ENCODE measurements at places on chromosomes 16 and 17. TPM values are rescaled to one million over a fixed set of nuclear protein-coding genes. Genes with fewer than 3 reads are reported as not detected.

The IL34 gene
- 14.3 TPM for total RNA-seq

- H3K27ac ChIP-seq, result no peak overlapping the region
- H3K27me3 ChIP-seq, result no peaks in the 10 kb centered on the region
- no peak for DNase-seq
- H3K4me1 ChIP-seq, result peaks cover 2% of the 10 kb centered on the region
- H3K4me3 ChIP-seq, result no peak overlapping the region
- H3K36me3 ChIP-seq, result no peaks in the 10 kb centered on the region
Observed at GRCh38 chr17:71855010-71855409, 265.8 kb upstream of the SOX9 start.

DNA sequence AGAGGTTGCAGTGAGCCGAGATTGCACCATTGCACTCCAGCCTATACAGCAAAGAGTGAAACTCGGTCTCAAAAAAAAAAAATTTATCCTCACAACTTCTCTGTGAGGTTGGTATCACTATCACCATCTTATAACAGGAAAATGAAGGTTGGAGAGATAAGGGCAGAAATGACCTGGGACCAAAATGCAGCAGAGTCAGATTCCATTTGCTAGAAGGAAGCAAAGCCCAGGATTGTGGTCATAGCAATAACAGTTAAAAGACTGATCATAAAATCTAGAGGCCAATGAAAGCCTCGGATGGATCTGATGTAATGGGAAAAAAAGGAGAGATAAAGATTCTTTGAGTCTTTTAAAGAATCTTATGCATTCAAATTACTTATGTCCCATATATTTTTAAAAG lies 69.6 kb upstream of the TEKT1 start:
- H3K27me3 ChIP-seq, result peaks cover 20% of the 10 kb centered on the region
- DNase-seq, result no peak
- H3K27ac ChIP-seq, result no peak overlapping the region
- H3K36me3 ChIP-seq, result no peaks in the 10 kb centered on the region
- no peak overlapping the region for H3K4me3 ChIP-seq
- H3K4me1 ChIP-seq, result no peaks in the 10 kb centered on the region

- H3K36me3 ChIP-seq, result peaks cover 5% of the 10 kb centered on the region
- DNase-seq, result no peak
- H3K4me1 ChIP-seq, result peaks cover 28% of the 10 kb centered on the region
- H3K27me3 ChIP-seq, result no peaks in the 10 kb centered on the region
- H3K27ac ChIP-seq, result peak overlapping the region; percentile 80
Observed at GRCh38 chr17:59804901-59805465, 87.8 kb downstream of the TUBD1 start.

DNA sequence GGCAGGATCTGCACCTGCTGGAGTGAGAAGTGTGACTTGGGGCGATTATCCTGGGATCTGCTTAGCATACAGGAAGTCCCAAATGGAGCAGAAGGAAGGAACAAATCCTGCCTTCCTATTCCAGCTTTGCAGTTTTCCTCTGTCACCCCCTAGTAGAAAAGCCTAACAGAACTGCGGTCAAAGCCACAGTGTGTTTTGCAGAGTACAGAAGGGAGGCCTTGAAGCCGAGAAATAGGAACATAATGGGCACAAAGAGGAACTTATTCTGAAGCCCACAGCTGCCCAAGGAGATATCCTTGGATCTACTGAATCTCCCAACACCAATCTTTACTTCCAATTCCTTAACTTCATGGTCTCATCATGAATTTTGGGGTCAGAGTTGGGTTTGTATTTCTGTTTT lies 8.5 kb downstream of the KRTAP1-5 start:
- no peak overlapping the region for H3K4me3 ChIP-seq
- H3K27me3 ChIP-seq, result no peaks in the 10 kb centered on the region

GRCh38 chr17:70658317-70658716 lies 489.0 kb downstream of the KCNJ2 start:
- no peaks in the 10 kb centered on the region for H3K36me3 ChIP-seq
- no peak for DNase-seq
- no peak overlapping the region for H3K4me3 ChIP-seq
- H3K4me1 ChIP-seq, result no peaks in the 10 kb centered on the region

GRCh38 chr17:41907185-41907556 lies 11.6 kb downstream of the ACLY start:
- no peak overlapping the region for H3K4me3 ChIP-seq
- peaks cover 39% of the 10 kb centered on the region for H3K36me3 ChIP-seq
- peaks cover 8% of the 10 kb centered on the region for H3K4me1 ChIP-seq
- peak overlapping the region; percentile 34 for H3K27ac ChIP-seq

DNA sequence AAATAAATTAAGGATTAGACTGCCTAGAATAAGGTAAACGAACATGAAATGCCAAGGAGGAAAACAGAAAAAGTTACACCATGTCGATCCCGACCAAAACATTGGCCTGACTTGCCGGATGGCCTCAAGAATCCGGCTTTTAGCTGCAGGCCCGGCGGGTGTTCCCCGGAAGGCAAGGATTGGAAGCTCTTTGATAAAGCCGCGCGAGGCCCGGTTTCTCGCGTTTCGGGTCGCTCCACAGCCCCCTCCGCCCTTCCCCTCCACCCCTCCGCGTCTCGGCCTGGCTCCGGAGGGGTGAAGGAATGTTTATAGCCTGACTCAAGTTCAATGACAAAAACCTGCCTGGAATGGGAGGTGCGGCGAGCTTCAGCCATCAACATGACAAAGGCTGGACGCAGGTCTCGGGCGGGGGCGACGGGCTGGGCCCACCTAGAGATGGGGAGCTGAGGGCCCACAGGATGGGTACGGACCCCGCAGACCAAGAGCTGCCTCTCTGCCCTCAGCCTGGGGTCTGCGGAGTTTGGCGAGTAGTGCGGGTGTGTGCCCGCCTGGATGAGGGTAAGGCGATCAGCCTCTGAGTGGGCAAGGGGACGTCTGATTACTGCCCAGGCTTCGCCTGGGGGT lies 2.6 kb downstream of the PRAC1 start:
- peaks cover 94% of the 10 kb centered on the region for H3K27me3 ChIP-seq
- peaks cover 32% of the 10 kb centered on the region for H3K4me1 ChIP-seq
- H3K27ac ChIP-seq, result no peak overlapping the region
- no peaks in the 10 kb centered on the region for H3K36me3 ChIP-seq

DNA sequence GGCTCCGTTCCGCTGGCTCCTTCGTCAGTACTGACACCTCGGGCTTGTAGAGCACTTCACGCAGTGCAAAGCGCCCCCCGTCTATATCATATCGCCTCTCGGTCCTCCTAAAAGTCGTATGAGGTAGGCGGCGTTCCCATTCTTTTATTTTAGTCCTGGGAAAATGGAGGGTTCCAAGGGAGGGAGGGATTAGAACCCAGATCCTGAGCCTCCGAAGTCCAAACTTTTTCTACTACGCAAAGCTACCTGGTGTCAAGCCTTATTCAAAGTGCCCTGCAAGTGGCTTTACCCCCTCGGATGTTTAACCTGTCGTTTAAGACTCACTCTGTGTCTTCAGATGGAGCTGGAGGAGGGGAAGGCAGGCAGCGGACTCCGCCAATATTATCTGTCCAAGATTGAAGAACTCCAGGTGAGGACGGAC lies 348 bp upstream of the FTSJ3 start:
- H3K4me3 ChIP-seq, result peak overlapping the region; percentile 98
- peaks cover 27% of the 10 kb centered on the region for H3K4me1 ChIP-seq
- DNase-seq, result no peak

GRCh38 chr17:72529386-72529785 lies 408.6 kb downstream of the SOX9 start:
- H3K27ac ChIP-seq, result no peak overlapping the region
- peaks cover 3% of the 10 kb centered on the region for H3K4me1 ChIP-seq
- no peaks in the 10 kb centered on the region for H3K36me3 ChIP-seq

- H3K4me1 ChIP-seq, result no peaks in the 10 kb centered on the region
- no peak for DNase-seq
- no peak overlapping the region for H3K4me3 ChIP-seq
- peaks cover 45% of the 10 kb centered on the region for H3K36me3 ChIP-seq
- H3K27me3 ChIP-seq, result no peaks in the 10 kb centered on the region
Observed at GRCh38 chr16:24825696-24826095, 20.1 kb upstream of the SLC5A11 start.

Measured in osteocyte (in vitro differentiated cells).